ENCODE measurements at places on chromosomes 2 and 18.

- no peak for DNase-seq
These were observed 50.0 kb downstream of the ASAP2 start for GRCh38 chr2:9256570-9257043.

GRCh38 chr2:54725343-54726099 is 2.1 kb downstream of the EML6 start:
- no peak for DNase-seq

DNA sequence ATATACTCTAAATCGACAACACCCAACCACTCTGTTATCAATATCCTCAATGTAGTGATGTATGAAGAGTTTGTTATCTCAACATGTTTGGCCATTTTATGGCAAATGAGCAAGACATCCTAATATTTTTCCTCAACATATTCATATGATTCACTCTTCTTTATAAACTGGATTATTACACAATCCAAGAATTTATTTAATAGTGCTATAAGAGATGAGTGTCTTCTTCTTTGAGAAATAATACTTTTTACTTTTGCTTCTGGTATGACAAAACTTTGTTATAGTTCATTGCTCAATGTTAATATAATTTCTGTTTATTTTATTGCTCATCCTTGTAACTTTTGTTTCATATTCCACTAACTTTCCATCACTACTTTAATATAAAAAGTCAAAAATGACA is 44.3 kb downstream of the SCN9A start:
- no peak for DNase-seq

- DNase-seq = no peak
These were observed 1.7 kb downstream of the ROCK2 start for GRCh38 chr2:11342551-11343367.

DNA sequence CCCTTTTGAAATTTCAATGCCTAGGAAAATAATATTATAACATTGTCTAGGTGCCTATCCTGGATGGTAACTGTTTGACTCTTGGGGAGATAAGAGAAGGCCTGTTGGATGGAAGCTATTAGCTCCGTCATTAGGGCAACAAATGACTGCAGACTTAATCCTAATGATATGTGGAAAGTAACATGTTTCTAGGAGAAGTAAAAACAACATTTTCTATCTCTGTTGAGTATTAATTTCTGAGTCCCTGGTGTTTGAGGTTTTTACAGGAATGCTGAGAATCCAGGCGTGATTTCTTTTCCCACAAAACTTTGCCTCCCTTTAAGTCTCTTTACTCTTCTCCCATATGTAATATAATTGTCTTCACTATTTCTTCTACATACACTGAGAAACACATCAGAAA is 159.1 kb downstream of the GALNT1 start:
- DNase-seq = no peak

- no peak for DNase-seq
These were observed 366.0 kb upstream of the CNTNAP5 start for GRCh38 chr2:123659120-123659519.

DNA sequence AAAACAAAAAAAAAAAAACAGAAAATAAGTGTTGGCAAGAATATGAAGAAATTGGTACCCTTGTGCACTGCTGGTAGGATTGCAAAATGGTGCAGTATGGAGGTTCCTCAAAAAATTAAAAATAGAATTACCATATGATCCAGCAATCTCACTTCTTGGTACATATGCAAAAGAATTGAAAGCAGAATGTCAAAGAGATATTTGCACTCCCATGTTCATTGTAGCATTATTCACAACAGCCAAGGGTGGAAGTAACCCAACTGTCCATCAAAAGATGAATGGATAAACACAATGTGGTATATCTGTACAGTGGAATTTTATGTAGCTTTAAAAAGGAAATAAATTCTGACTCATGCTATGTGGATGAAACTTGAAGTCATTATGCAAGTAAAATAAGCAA is 72.8 kb upstream of the POU3F3 start:
- no peak for DNase-seq

GRCh38 chr18:62790871-62791772 is 75.8 kb downstream of the PHLPP1 start:
- DNase-seq = no peak

GRCh38 chr2:201882353-201883090 is 76.2 kb downstream of the CDK15 start:
- no peak for DNase-seq

GRCh38 chr2:213751446-213751845 is 467.2 kb downstream of the SPAG16 start:
- DNase-seq = no peak

DNA sequence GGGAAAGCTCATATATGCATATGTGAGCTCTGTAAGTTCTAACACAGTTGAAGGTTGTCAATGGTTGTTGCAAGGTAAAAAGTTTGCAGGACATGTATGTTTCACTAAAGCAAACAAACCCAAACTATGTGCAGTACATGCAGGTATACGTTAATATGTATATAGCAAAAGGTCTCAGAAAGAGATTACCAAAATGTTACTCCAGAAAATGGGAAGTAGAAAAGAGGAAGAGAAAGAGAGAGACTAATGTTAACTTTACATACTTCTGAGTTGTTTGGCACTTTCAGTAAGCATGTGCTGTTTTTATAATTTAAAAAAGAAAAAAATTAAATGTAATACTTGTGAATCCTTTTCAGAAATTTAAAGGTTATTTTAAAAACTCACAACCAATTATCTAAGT is 32.8 kb upstream of the PEX13 start:
- no peak for DNase-seq

DNA sequence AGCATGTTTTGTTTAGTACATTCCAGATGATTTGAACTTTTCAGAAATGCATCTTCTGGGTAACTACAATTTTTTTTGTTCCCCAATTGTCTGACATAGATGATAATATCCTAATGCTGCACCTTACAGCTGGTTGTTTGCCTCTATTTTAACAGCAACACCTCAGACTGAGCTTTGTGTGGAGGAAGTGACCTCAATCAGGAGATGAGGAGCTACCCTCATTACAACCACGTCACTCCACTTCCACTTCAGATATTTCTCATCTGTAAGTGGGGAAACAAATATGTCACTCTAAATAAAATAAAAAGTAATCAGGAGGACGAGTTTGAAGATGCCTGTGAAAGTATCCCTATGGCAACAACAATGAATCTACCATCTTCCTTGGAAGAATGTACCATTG is 12.1 kb upstream of the SRSF7 start:
- no peak for DNase-seq

- DNase-seq = no peak
These were observed 222.9 kb downstream of the PTPRM start for GRCh38 chr18:7789856-7790552.

DNA sequence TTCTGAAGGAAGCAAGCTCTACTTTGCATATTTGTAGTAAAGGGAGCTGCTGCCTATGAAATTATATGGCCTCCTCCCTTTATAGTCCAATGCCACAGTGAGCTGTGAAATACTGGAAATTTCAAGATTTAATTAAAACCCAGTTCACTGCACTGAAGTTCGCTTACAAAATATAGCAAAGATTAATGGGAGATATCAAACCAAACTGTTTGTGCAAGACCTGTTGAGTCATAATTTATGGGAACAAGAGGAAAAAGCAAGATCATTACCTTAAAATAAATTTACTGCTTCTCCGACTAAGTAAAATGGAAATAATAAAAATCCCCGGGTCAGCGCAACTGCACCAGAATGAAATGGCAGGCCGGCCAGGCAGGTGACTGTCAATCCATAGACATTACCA is 215.5 kb upstream of the RAB6C start:
- no peak for DNase-seq

DNA sequence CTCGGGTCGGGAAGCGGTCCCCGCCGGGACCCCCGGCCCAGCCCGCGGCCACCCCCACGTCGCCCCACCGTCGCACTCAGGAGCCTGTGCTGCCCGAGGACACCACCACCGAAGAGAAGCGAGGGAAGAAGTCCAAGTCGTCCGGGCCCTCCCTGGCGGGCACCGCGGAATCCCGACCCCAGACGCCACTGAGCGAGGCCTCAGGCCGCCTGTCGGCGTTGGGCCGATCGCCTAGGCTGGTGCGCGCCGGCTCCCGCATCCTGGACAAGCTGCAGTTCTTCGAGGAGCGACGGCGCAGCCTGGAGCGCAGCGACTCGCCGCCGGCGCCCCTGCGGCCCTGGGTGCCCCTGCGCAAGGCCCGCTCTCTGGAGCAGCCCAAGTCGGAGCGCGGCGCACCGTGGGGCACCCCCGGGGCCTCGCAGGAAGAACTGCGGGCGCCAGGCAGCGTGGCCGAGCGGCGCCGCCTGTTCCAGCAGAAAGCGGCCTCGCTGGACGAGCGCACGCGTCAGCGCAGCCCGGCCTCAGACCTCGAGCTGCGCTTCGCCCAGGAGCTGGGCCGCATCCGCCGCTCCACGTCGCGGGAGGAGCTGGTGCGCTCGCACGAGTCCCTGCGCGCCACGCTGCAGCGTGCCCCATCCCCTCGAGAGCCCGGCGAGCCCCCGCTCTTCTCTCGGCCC is 13.6 kb downstream of the SPEG start:
- DNase-seq = no peak

DNA sequence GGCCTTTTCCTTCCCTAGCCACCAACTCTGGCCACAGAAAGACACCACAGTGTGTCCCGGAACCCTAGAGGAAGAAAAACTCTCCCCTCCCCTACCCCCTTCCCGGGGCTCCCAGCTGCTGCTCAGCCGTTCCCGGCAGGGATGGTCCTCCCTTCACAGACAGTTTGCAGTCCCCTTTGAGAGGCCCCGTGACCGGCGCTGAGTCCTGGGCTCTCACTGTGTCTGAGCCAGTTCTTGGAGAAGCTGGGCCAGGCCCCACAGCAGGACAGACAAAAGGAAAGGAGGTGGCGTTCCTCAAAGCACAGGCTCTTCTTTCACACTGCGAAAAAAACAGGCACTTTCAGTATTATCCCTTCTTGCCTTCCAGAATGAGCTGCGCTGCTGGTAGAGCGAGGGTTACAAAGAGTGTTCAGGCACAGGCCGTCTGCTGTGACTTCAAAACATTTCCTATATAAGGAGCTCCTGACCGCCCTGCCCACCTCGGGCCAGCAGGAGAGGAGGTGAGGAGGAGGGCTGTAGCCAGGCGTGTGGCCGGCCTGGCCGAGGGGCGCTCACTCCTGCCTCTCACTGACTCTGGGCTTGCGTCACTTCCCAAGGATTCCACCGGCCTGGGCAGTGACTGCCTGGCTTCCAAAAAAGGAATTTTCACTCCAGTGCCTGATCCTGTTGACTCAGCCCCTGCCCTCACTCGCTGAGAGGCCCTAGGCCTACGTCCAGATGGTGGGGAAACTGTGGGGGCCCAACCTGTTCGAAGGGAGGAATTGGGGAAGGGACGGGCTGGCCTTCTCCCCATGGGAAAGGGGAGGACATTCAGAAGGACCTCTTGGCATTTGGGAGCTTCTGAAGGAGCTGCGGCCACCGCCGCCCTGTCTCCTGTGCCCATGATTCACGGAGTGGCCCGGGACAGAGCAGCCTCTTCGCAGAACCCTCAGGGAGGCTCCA is 24.9 kb downstream of the CIDEA start:
- DNase-seq = no peak

DNA sequence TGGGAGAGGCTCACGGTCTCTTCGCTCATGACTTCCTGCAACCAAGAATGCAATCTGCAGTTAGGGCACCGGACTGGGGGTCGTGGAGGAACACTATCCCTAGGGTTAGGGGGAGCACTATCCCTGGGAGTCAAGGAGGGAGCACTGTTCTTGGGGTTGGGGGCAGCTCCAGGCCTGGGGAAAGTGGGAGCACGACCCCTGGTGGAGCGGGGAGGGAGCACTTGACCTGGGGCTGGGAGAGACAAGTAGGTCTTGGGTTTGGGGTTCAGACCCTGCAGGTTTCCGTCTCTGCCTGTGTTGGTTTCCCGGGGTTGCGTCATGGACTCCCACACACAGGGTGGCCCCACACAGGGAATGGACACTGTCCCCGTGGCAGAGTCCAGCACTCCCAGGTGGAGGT is 133.6 kb downstream of the TPO start:
- DNase-seq = no peak

DNA sequence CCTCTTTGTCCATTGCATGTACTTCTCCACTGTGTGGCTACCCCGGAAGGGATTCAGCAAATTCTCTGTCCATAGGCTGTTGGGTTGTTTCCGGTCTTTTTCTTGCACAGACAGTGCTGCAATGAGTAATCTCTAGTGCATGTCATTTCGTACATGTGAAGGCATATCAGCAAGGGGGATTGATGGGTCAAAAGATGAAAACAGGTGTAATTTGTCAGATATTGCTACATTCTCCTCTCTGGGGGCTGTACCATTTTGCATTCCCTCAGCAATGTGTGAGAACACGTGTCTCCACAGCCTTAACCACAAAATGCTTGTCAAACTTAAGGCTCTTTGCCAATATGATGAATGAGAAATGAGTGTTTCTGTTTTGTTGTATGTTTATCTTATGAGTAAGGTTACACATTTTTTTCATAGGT is 60.5 kb downstream of the KLHL29 start:
- DNase-seq = no peak

DNA sequence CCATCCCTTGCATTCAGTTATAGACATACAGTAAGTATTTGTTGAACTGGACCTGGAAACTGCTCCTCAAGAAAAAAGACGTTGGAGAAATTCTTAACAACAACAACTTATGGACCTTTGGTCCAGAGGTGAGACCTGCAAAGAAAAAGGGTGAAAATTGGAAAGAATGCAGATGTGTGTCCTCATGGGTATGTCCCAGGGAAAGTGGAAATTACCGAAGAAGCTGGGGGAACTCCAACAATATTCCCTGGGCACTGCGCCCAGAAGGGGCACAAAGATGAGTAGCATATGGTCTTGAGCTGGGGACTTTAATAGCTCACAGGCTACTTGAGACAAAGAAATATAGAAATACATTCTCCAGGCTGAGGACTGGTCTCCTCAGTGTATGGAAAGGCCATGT is 35.5 kb upstream of the YWHAQ start:
- DNase-seq = no peak

DNA sequence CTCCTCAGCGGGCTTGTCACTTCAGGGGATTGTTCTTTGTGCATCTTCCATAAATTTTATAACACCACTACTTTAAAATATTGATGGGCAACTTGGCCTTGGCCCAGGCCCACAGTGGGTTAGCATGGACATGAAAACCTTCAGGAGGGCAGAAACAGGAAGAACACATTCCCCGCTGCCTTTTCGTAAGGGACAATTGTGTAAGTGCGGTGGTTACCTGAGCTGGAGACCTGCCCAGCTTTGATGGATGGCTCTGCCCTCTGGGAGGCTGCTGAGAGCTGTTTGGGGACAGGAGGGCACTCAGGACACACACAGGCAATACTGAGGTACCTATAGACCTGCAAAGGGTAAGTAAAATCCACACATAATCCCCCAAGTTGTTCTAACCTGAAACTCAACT is 46.8 kb downstream of the FECH start:
- no peak for DNase-seq

- DNase-seq = no peak
These were observed 46.6 kb upstream of the GALR1 start for GRCh38 chr18:77203071-77203470.

GRCh38 chr18:6505498-6505875 is 90.8 kb upstream of the L3MBTL4 start:
- no peak for DNase-seq
